ENCODE measurements at places on chromosomes 4 and X.
A peak's percentile ranks its signal among the peaks of the same experiment; 100 is the strongest.

DNA sequence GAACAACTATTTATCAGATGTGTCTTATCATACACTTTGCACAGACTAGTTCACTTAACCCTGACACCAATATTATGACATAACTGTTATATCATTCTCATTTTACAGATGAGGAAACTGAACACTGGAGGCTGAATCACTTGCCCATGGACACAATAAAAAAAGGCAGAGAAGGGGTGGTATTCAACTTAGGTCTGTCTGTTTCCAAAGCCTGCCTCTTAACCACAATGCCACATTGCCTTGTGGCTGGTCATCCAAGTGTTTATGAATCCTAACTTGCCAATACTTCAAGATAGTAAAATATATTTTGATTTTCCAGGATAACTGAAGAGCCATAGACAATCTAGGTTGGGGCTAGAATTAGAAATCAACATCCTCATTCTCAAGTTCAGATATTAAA is 327.8 kb downstream of the NR3C2 start:
- no peak for DNase-seq

GRCh38 chrX:38890963-38891362 is 89.7 kb downstream of the MID1IP1 start:
- no peak for DNase-seq

GRCh38 chr4:2649604-2650114 is 106.5 kb downstream of the TNIP2 start:
- no peak for DNase-seq

GRCh38 chr4:150078579-150079080 is 385 bp downstream of the DCLK2 start:
- DNase-seq = peak; percentile 72

DNA sequence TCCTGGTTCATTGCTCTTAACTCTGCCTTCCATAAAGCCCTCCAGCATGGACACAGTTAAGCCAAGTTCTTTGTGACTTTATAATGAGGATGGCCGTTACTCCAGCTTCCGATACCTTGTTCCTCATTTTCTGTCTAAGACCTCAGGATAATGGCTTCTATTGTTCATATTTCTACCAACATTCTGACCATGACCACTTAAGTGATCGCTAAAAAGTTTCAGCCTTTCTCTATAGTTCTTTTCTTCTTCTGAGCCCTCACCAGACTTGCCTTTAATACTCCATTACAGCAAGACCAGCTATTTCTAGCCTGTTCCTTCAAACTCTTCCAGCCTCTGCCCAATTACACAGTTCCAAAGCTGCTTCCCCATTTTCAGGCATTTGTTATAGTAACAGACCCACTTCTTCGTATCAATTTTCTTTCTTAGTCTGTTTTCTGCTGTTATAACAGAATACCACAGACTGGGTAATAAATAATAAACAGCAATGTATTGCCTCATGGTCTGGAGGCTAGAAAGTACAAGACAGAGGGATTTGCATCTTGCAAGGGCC is 12.3 kb downstream of the RNF175 start:
- DNase-seq = no peak

GRCh38 chrX:68234171-68234910 is 199.0 kb downstream of the OPHN1 start:
- no peak for DNase-seq

DNA sequence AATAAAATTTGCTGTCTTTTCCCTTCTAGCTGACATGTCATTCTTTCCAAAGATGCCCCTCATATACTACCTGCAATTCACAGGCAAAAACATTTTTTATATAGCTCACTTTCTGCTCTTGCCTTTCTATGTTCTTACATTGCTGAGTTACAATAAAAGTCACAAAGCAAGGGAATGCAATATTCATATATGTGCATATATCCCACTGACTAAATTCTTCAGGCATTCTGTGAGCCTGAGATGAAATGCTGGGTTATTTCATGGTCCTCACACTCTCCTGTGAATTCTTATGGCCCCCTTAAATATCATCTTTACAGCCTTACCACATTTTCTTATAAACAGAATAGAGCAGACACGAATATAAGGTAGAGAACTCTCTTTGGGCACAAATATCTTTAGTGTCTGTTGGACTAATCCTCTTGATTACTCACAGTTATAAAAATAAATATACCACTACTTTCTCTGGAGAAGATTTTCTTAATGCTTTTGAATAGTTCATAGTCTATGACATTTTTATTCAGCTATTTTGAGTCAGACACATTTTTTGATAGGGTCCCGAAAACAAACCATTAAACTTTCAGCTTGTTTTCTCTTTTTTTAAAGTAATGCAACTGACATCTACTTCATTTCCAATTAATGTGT is 84.1 kb upstream of the H2AZ1 start:
- DNase-seq = no peak

Data from adrenal gland (tissue), 19 donors.